ENCODE measurements at places on chromosomes 6 and 20.

DNA sequence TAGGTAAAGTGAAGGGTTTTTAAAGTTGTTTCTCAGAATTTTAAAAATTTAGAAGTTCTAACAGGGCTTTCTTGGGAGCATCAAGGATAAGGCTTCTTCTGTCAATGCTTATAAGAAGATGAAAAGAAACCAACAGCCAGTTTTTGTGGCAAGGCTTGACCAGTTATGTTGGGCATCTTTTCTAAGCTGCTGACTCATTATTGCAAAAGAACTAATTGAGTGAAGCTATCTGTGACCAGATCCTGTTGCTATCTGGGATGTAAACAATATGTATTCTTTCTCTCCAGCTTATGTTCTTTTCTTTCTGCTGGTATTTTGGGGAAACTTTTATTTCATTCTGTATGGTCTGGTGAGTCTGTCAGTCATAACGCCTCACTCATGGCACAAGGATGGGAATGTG lies 643.8 kb downstream of the HDGFL1 start:
- DNase-seq: peak; percentile 75

GRCh38 chr6:105601541-105602236 lies 198.8 kb upstream of the PREP start:
- peak; percentile 99 for DNase-seq

- peak; percentile 88 for DNase-seq
Measured at GRCh38 chr6:46044881-46045617, 29.4 kb upstream of the CLIC5 start.

DNA sequence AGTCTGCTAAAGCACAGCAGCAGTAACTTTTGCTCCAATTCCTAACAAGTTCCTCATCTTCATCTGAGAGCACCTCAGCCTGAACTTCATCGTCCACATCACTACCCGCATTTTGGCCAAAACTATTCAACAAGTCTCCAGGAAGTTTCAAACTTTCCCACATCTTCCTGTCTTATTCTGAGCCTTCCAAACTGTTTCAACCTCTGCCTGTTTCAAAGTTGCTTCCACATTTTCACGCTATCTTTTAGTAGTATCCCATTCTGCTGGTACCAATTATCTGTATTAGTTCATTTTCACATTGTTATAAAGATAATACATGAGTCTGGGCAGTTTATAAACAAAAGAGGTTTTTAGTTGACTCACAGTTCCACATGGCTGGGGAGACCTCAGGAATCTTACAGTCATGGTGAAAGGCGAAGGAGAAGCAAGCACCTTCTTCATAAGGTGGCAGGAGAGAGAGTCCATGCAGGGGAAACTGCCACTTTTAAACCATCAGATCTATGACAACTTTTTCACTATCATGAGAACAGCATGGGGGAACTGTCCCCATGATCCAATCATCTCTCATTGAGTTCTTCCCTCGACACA lies 99.4 kb upstream of the GRIK2 start:
- no peak for DNase-seq
